ENCODE measurements at places on chromosomes 5 and 9.

- no peak for DNase-seq
Measured at GRCh38 chr9:71004196-71004595, 117.2 kb downstream of the TRPM3 start.

DNA sequence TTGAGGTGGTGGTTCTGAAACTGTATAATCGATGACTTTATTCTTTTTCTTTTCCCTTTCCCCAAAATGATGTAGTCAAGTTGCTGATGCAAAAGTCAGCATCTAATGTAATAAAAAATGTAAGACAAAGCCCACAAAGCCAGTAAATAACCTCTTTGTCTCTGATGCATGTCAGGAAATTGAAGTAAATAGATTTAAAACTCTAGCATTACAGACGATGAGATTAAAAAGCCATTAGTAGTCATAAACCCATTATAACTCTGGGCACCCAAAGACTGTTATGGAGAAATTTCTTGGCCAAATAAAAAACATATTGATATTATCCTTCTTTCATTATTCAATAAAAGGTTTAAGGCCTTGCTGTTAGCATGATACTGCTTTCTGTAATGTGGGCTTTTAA lies 548.7 kb downstream of the TUSC1 start:
- no peak for DNase-seq

DNA sequence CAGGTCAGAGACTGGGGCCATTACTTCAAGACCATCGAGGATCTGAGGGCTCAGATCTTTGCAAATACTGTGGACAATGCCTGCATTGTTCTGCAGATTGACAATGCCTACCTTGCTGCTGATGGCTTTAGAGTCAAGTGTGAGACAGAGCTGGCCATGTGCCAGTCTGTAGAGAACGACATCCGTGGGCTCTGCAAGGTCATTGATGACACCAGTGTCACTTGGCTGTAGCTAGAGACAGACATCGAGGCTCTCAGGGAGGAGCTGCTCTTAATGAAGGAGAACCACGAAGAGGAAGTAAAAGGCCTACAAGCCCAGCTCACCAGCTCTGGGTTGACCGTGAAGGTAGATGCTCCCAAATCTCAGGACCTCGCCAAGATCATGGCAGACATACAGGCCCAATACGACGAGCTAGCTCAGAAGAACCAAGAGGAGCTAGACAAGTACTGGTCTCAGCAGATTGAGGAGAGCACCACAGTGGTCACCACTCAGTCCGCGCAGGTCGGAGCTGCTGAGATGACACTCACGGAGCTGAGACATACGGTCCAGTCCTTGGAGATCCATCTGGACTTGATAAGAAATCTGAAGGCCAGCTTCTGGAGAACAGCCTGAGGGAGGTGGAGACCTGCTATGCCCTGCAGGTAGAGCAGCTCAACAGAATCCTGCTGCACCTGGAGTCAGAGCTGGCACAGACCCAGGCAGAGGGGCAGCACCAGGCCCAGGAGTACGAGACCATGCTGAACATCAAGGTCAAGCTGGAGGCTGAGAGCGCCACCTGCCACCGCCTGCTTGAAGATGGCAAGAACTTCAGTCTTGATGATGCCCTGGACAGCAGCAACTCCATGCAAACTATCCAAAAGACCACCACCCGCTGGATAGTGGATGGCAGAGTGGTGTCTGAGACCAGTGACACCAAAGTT lies 9.3 kb downstream of the NIPBL start:
- DNase-seq: no peak

DNA sequence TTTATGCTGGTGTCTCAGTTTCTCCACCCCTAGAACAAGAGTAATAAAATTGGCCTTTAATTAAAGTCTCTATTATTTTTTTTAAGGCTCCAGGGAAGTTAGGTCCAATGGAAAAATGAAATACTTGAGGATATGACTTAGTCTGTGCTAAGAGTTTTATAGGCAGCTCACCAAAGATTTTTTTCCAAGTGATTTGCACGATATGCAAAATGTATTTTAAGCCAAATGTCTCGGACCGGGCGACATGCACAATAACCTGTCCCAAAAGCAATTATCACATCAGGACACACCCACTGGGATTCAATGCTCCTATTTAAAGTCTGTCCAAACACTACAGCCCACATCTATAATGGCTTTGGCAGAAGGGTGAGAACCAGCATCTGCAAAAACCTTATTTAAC lies 136.1 kb upstream of the ANKH start:
- DNase-seq: peak; percentile 13

DNA sequence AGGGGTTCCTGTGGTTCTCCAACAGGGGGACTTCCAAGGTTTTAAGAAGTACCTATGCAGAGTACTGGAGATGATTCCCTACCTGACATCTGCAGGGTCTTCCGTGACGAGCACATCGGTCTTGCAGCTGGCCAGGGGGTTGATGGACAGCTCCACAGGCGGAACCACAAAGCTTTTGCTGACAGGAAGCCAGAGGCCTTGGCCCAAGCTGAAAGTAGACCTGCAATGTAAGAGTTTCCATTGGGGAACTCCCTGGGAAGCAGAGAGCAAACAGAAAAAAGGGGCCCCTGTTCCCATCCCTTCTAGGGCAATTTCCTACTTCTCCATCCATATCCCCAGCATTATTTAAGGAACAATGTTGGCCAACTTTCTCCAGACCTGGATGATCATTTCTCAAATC lies 288.0 kb downstream of the TRIM32 start:
- no peak for DNase-seq

GRCh38 chr5:39256477-39257235 lies 37.3 kb upstream of the FYB1 start:
- peak; percentile 12 for DNase-seq

- DNase-seq: no peak
Measured at GRCh38 chr9:92762781-92763708, 1.6 kb downstream of the BICD2 start.

DNA sequence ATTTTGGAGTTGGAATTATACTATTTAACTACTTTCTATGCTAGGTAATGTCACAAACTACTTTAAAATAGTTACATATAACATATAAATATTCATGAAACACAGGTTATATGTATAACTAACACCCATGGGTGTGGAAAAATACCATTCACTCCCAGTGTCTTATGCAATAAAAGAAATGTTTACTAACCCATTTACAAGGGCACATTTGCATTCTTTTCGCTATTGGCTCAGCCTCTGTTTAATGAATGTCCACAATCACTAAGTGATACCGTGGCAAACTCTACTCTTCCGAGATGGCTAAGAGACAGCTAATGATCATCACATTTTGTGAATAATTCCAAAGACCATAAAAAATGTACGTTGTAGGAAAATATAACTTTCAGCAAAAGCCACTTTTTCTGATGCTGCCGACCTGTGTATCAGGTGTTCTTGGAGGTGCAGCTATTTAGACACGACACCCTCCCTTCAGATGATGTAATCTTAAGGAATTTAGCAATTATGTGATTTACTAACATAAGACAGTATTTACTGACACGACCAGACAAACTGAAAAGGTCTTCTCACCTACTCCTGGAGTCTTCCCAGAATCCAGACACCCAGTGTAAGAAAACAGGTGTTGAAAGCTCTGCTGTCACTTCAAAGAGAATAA lies 121.7 kb upstream of the FAM120A start:
- DNase-seq: no peak

- no peak for DNase-seq
Measured at GRCh38 chr5:177524539-177524900, 7.8 kb upstream of the DDX41 start.

GRCh38 chr5:159515909-159516415 lies 185.7 kb upstream of the IL12B start:
- peak; percentile 55 for DNase-seq

GRCh38 chr5:65102371-65102975 lies 333.7 kb downstream of the CWC27 start:
- no peak for DNase-seq

DNA sequence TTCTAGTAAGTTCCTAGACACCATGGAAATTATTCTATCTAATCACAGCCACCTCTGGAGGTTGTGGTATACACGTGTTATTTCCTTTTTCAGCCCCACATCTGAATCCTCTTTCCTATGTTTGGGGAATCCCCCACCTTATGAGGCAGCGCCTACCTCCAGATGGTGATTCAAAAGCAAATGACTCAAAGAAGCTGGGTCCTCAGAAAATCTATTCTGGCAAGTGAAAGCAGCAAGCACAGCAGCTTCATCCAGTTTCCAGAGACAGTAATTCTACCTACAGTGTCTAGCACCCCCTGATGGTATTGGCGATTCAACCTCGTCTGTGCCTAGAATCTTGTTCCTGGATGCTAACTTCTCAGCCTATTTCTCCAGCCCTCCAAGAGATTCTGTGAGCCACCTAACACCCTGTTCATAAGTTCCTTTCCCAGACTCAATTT lies 43.0 kb downstream of the STRBP start:
- peak; percentile 23 for DNase-seq

GRCh38 chr5:132087661-132088060 lies 14.1 kb downstream of the CSF2 start:
- no peak for DNase-seq

DNA sequence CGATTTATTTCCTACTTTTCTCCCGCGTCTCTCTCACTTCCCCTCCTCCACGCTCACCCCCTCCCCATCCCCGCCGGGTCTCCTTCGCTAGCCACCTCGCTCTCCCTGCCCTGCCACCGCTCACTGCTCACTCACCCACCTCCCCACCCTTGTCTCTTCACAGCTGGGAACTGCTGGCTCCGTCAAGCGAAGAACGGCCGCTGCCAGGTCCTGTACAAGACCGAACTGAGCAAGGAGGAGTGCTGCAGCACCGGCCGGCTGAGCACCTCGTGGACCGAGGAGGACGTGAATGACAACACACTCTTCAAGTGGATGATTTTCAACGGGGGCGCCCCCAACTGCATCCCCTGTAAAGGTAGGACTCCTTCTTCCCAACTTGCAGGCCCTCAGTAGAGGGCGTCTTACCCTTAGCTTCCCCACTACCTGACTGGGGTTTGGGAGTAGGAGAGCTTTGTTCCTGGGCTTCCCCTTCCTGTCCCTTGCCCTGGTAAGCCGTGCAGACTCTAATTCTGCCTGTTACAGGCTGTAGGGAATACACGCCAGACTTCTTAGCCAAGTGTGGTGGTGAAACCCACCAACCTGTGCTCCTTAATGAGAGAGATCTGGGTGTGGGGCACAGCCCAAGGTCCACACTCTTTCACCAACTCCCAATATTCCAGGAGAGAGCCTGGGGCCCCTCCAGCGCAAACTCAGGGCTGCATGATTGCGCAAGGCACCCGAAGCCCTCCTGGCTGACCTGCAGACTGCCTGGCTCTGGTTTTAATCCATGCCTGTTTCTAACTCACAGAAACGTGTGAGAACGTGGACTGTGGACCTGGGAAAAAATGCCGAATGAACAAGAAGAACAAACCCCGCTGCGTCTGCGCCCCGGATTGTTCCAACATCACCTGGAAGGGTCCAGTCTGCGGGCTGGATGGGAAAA lies 2.5 kb downstream of the FST start:
- DNase-seq: peak; percentile 59

GRCh38 chr5:161411156-161411555 lies 135.4 kb downstream of the GABRB2 start:
- DNase-seq: no peak

DNA sequence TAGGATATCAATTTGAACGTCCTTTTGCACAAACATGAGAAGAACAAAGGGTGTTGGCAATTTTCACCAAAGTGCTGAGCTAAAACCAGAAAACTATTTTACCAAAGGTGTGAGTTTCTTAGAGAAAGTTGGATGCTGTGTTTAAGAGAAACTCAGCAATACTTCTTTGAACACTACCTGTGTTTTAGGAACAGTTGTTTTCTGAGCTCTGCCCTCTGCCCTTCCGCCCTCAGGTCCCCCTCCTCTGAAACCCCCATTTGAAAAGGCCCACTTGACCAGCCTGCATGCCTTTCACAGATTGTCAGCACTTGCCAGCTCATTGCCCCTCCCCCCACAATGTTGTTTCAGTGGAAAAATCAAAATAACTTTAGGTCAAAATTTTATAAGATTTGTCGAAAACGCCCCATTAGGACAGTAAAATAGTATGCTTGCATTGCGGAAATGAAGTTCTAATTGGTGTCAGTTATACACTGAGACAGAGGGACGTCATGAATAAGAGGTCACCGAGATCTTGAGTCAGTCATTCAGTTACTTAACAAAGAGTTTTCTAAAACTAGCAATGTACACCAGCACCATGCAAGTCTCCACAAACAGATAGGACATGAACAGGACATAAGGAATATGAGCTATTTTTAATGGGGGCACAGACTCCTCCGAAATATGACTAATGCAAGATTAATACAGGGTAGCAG lies 61.9 kb upstream of the IL7R start:
- DNase-seq: no peak

- DNase-seq: no peak
Measured at GRCh38 chr9:137221506-137222111, 431 bp downstream of the RNF208 start.
